ENCODE measurements at places on chromosomes 5 and 9.

DNA sequence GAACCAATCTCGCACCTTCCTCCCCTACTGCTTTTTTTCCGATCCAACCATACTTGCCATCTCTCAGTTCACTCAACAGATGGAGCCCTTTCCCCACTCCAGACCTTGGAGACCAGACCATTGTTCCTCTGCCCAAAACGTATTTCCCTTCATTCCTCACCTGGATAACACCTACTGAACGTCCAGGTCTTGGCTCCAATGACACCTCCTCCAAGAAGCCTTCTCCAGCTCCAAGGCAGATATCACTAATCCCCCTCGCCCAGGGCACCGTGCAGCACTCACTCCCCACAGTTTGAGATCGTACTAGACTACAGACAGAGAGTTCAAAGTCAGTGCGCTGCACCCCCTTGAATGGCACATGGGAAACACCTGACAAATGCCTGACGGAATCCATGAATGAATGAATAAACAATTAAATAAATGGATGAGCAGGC is 47.1 kb upstream of the AKNA start:
- DNase-seq: no peak

GRCh38 chr5:105968981-105969380 is 1701.8 kb downstream of the EFNA5 start:
- no peak for DNase-seq

- DNase-seq: no peak
Measured at GRCh38 chr9:117411547-117411946, 3.3 kb downstream of the ASTN2 start.

- DNase-seq: no peak
Measured at GRCh38 chr5:76660360-76660759, 37.2 kb upstream of the F2RL2 start.

GRCh38 chr5:101955891-101956290 is 340.2 kb downstream of the SLCO4C1 start:
- DNase-seq: no peak

DNA sequence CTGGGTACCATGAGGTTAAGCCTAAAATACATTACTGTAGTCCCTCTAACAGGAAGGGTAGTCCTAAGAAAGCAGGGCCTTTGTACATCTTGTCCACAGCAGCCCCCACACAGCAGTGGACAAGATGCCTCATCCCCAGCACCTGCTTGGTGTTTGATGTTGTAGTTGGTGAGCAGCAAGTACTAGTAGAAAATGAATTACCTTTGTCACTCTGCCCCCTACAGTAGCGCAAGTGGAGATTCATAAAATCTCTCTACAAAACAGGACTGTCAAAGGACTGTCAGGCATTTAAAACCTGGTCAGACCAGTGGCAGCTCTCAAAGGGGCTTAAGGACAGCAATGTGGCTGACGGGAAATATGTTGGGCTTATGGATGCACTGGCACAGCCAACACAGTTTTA is 122.5 kb downstream of the TMEM174 start:
- DNase-seq: no peak

- no peak for DNase-seq
Measured at GRCh38 chr5:71969460-71969859, 137.8 kb upstream of the MAP1B start.

GRCh38 chr5:42022383-42022972 is 97.4 kb downstream of the FBXO4 start:
- no peak for DNase-seq

DNA sequence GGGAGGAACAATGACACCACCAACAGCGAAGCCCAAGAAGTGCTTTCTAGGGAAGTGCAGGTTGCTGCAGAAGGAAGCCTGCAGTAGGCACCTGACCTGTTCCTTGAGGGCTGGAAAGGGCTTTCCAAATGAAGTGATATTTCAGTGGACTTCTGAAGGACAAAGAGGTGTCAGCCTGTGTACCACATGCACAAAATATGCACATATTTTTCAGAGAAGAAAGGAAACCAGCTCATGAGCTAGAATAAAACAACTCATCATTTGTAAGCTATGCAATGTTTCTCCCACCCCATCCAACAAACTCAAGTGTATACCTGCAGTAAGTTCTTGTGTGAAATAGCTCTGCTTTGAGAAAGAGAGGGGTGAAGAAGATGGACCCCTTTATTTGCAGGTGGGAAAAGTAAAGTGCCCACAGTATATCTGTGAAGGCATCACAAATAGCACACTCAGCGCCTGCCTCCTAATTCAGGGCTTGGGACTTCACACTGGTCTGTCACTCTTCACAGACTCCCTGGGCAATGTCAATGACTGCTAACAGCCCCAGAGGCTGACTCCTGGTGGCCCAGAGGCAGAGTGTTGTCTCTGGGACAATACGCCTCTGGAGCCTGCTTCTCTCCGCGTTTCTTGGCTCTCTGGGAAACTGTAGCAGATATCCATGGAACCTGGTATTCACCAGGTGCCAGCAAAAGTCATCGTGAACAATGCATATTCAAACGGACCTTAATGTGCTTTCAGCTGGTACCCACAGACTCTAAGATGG is 198.1 kb upstream of the EFNA5 start:
- no peak for DNase-seq

- no peak for DNase-seq
Measured at GRCh38 chr9:89923961-89924504, 319.2 kb downstream of the GADD45G start.

- no peak for DNase-seq
Measured at GRCh38 chr9:137315581-137316011, 13.5 kb upstream of the NRARP start.

GRCh38 chr5:431001-431710 is 11.8 kb upstream of the EXOC3 start:
- DNase-seq: peak; percentile 57

DNA sequence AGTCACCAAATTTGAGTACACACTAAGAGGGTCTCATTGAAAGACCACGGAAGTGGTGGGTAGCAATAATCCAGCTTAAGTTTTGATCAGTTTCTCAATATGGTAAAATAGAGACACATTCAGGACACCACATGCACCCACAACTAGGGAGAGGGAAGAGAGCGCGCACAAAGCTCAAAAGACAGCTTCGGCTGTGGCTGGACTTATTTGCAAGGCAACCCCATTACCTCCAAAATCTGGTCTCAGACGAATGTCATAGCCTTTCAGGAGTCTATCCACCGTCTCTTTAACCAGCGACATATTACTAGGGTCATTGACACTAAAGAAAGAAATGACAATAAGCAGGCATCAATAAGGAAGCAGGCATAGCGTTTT is 443 bp downstream of the GABRB2 start:
- no peak for DNase-seq

DNA sequence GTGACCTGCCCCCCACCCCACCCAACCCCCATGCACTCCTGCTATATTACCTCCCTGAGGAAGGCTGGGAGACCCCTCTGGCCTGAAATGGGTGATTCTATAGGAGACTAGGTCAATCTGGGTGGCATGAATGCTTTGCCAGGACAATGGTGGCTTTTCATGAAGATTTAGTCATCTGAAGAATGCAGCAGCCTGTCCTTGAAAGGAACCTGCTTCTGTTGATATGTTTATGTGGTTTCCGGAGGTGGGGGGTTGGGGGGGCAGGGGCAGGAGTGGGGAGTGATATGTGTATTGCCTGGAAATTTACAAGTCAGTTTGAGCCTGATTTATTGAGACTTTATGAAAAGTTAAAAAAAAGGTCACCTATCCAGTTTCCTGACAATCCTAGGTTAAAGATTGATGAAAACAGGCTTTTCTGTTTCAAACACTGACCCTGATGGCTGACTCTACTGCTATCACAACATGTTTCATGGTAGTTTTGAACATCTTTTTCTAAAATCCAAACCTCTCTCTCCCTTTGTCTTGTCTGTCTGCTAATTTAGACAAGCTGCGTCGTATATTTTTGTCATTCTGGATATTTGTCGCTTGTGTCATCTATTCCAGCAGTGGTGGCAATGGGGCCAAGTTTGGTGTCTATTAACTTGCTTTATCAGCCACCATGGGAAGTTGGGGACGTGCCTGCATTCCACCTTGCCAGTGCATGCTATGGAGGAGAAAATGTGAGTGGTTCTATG is 153.7 kb upstream of the EGFLAM start:
- DNase-seq: no peak

GRCh38 chr9:96574931-96575351 is 44.7 kb downstream of the CDC14B start:
- DNase-seq: no peak

- no peak for DNase-seq
Measured at GRCh38 chr5:96243203-96243602, 189.8 kb downstream of the PCSK1 start.

- no peak for DNase-seq
Measured at GRCh38 chr5:3596261-3596825, 711 bp downstream of the IRX1 start.

GRCh38 chr9:124214596-124215367 is 43.0 kb upstream of the NEK6 start:
- no peak for DNase-seq

GRCh38 chr9:98869866-98870265 is 62.4 kb downstream of the GALNT12 start:
- no peak for DNase-seq

DNA sequence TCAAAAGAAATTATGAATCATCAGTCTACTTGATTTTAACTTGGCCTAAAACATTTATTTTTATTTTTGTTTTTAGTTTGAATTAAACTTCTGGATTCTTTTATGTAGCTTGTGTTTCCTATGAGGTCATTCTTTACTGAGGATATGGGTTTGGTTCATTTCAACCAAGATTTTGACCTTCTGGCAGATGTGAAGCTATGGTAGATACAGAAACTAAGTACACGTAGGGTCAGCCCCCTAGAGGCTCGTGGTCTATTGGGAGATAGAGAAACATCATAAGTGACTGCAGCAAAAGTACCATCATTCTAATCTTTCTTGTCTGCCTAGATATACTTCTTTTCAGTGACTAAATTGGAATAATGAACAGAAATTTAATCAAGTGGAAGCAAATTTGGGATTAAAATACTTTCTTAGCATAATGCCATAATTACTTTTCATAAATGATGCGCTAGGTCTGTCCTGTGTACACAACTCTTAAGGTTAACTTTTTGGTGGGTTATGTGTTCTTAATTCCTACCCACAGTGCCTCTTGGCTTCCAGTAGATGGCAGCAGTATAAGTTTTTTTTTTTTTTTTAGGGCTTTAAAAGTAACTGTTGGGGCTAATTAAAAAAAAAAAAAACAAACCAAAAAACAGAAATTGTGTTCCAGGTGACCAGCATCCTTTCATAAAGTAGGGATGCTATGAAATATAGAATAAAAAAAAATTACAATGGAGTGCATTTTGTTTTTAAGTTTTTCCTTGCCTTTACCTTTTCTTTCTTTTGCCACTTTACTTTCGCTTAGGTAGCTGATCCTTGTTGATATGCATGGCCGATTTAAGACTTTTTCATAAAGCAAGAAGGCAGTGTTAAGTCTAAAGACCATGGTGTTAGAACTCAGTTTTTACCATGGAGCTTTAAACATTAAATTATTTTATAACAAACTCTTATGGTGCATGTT is 49.9 kb downstream of the LRRTM2 start:
- DNase-seq: no peak

DNA sequence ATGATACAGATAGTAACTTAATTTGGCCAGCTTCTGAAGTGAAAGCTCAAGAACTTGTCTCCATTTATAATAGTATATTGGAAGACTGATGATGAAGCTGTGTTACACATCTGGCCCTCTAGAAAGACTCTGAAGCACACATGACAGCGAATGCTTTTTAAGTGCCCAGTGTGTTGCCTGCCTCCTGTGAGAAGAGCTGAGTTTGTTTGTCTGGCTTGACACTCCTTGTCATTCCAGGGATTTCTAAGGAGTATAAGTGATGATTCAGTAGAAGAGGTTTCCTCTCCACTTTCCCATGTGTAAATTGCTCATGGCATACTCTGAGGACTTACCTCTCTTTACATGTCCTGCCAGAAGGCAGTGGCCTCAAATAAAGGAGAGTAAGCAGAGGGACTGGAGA is 30.4 kb upstream of the LRRTM2 start:
- no peak for DNase-seq

- no peak for DNase-seq
Measured at GRCh38 chr9:131180454-131180853, 55.1 kb downstream of the NUP214 start.

GRCh38 chr5:78467140-78467539 is 106.7 kb downstream of the SCAMP1 start:
- no peak for DNase-seq

DNA sequence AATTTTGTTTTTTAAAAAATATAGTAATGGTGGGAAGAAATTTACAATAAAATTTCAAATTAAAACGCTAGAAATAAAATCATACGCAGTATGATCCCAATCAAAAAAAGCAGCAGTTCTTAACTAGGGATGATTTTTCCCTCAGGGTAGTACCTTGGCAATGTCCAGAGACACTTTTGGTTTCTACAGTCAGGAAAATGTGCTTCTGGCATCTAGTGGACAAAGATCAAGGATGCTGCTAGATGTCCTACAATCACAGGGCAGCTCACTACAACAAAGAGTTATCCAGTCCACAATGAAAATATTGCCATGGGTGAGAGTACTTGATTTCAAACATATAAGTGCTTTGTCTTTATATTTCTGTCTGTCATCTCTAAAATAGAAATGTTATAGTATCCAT is 400.2 kb upstream of the SGCD start:
- no peak for DNase-seq

GRCh38 chr5:87949676-87950631 is 318.7 kb downstream of the TMEM161B start:
- no peak for DNase-seq

DNA sequence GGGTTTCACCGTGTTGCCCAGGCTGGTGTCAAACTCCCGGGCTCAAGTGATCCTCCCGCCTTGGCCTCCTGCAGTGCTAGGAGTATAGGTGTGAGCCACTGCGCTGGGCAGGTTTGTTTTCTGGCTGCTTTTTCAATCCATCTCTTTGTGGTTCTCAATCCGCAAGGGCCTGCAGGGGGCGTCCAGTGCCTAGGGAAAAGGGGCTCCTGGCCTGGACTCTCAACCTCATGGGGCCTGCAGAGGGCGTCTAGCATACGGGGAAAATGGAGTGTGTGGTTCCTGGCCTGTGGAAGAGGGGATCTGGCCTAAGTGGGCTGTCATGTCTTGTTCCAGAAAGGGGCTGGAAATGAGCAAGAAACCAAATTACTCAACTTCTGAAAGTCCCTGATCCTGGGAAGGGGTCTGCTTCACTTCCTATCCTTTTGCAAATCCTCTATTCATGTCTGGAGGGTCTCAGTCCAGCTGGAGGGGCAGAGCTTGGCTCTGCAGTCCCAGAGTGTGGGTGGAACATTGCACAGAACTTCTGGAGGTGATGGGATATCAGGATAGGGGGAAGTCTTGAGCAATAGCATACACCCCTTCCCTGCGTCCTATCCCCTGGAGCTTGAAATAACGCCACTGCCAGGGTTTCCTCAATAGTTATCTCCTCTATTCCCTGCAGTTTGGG is 12.7 kb upstream of the CCL27 start:
- peak; percentile 39 for DNase-seq

DNA sequence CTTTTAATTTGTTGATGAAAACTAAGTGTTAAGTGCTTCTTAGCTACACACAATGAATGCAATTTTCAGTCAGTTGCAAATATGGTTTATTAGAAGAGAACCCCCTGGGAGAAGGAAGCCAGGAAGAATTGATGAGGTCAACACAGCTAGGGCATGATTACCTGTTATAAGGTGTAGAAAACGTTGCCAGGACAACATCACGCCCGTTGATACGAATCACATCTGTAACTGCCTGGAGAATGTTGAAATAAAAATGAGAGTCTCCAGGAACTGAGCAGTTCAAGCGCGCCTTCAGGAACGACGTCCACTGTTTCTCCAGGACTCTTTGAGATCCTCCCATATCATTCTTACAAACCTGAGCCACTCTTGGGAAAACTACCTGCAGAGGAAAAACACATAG is 88.0 kb downstream of the SEMA6A start:
- no peak for DNase-seq

Data from GM18507 (cell line).